Fibroblast of villous mesenchyme (primary cell): ENCODE measurements at places on chromosomes 3 and 15. TPM values are rescaled to one million over a fixed set of nuclear protein-coding genes. Genes with fewer than 3 reads are reported as not detected.

GPR156 gene
- total RNA-seq: 0.43 and 1.3 TPM in 2 replicates

DNA sequence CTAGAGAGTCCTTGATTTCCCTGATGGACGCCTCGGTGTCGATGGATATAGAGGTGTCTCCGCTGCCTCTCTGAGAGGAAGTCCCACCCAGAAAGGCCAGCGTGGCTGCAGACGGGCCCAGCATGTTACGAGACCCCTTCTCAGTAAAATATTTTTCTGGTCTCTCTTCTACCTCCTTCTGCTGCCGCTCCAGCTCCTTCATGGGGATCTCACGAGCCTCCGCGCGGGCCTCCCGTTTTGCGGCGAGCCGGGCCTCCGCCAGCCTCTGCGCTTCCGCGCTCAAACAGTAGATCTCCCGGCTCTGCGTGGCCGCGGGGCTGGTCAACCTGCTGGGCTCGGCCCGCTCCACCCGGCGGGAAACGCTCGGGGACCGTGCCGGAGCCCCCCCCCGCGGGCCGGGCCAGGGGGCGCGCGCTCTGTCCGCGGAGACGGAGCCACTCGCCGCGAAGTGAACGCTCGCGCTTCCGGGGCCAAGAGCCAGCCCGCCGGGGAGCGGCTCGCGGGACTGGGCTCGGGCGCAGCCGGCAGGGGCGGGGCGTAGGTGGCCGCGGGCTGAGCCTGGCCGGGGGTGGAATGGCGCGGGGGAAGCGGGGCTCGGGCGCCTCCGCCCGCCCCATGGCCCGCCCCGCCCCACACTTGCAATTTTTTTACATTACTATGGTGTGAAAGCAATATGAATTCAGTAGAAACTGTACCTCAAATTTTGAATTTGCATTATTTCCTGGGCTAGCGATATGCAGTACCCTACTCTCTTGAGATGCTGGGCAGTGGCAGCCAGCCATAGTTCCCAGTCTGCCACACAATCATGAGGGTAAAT lies 10.2 kb upstream of the KCNMB3 start:
- DNase-seq: peak; percentile 66

DNA sequence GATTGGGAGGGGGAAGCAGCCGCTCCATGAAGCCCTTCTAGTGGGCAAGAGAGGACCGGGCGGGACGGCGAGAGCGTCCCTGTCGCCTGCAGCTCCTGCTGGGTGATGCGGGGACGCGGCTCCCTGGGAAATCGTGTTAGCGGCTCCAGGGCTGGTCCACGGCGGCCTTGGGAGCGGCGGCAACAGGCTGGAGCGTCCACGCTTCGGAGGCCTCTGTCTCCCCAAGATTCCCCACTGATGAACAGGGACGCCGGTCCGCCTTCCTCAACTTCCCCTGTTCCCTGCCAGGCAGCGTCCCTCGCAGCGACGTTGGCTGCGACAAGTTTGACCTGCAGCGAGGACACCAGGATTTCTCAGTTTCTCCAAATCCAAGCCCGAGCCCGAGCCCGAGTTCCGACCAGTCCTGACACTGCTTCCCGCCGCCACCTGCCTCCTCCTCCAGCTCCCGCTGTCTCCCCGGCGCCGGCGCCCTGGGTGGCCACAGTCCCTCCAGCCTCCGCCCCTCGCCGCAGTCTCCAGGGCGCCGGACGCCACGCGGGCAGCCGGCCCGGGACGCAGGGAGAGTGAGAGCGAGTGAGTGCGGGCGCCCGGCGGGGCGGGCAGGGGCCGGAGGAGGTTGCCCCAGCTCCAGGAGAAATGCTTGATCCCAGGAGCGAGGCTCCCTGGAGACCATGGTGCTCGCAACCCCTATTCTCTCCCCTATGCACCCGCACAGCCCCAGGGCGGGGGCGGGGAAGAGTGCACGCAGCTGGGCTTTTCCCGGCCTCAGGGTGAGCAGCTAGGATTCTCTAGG lies 78.1 kb upstream of the RNF7 start:
- DNase-seq: peak; percentile 32

- DNase-seq: no peak
Measured at GRCh38 chr3:74004386-74004785, 379.6 kb upstream of the PDZRN3 start.

CAMK2N2 gene
- total RNA-seq: under 0.01 TPM in 1 of 2 replicates, not detected in the other

DNA sequence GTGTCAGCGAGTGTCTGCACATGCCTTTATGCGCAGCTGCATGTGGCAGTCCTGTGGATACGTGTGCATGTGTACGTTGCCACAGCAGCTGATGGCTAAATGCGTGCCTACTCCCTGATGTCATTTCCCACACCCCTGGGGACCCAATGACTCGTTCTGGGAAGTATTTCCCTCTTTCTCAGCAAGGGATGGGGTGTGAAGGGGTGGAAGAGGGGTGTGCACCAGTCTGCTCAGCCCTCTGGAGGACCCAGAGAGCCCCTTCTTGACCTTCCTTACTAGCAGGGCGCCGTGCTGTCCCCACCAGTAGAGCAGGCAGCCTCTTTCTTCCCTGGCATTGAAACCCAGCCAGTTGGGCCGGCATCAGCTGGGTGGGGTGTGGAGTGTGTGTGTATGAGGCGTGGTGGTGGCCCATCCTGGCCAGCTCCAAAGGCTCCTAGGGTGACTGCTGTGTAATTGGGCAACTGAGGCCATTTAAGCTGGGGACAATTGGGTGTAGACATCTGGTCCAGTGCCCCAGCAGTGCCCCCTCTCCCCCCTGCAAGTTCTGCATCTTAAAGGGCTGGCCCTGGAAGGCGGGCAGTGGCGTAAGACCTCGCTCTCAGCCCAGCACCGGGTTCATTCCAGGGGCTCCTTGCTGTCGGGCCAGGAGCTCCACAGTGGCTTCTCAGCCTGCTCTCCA lies 19.2 kb downstream of the SNX33 start:
- DNase-seq: peak; percentile 97

SPINT1 gene
- 0.32 and 0.43 TPM in 2 replicates for total RNA-seq

- DNase-seq: peak; percentile 17
Measured at GRCh38 chr3:108513961-108514360, 3.6 kb upstream of the MYH15 start.

- peak; percentile 57 for DNase-seq
Measured at GRCh38 chr3:155078711-155079467, 1.2 kb upstream of the MME start.

MAP6D1 gene
- 2.9 and 3.5 TPM in 2 replicates for total RNA-seq
